ENCODE measurements at places on chromosomes 12 and 14.
A peak's percentile ranks its signal among the peaks of the same experiment; 100 is the strongest.

- peak; percentile 65 for DNase-seq
Observed at GRCh38 chr14:22886500-22887259, 3.7 kb downstream of the REM2 start.

- DNase-seq = no peak
Observed at GRCh38 chr12:31308116-31308515, 17.8 kb downstream of the SINHCAF start.

GRCh38 chr12:29858270-29858786, 74.6 kb upstream of the TMTC1 start:
- no peak for DNase-seq

DNA sequence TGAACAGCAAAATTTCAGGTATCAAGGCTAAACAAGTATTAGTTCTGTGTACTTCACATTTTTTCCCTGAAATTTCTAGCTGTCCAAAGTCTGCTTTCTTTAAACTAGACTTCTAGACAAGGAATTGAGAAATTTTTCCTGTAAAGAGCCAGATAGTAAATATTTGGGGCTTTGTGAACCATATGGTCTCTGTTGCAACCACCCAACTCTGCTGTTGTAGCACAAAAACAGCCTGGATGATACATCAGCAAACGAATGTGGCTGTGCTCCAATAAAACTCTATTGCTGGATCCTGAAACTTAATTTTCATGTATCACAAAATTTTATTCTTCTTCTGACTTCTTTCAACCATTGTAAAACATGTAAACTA, 96.0 kb upstream of the SLC38A4 start:
- DNase-seq = peak; percentile 94

DNA sequence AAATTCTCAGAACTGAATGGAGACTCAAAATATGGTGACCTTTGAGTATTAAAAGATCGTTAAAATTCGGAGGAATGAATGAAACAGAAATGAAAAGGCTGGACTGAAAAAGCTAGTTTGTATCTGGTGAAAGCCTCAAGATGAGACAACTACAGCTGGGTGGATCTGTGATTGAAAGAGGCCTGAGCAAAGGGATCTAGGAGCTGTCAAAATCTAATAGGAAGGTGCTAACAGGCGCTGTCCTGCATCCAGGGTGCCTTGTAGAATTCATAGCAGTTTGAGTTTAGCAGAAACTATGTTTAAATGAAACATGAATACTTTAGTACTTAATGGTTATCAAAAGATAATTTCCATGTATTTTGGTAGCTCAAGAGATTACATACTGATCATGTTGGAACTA, 2.3 kb downstream of the YY1 start:
- DNase-seq = no peak

DNA sequence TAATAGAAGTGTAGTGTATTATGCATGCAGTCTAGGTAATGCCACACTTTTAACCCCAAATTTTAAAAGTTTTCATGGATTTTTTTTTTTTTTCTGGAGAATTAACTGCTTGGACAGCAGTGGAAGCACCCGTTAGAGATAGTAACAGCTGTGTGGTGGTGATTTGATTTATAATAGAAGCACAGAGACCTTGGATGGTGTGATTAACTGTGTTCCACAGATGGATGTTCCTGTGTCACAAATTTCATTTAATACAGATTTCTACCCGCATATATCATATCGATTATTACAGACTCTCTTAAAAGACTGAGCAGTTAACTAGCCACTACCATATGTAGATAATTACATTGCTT, 47.0 kb downstream of the IFT81 start:
- no peak for DNase-seq

DNA sequence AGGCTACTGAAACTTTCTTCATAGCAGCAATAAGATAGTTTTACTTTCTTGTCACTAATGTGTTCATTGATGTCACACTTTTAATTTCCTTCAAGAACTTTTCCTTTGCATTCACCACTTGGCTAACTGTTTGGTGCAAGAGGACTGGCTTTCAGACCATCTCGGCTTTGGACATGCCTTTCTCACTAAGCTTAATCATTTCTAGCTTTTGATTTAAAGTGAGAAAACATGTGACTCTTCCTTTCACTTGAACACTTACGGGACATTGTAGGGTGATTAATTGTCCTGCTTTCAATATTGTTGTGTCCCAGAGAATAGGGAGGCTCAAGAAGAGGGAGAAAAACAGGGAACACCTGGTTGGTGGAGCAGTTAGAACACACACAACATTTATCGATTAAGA, 41.9 kb downstream of the IFNG start:
- no peak for DNase-seq

- peak; percentile 55 for DNase-seq
Observed at GRCh38 chr12:1744932-1745331, 54.1 kb downstream of the ADIPOR2 start.

- DNase-seq = no peak
Observed at GRCh38 chr12:11477110-11477509, 81.7 kb upstream of the PRB2 start.

DNA sequence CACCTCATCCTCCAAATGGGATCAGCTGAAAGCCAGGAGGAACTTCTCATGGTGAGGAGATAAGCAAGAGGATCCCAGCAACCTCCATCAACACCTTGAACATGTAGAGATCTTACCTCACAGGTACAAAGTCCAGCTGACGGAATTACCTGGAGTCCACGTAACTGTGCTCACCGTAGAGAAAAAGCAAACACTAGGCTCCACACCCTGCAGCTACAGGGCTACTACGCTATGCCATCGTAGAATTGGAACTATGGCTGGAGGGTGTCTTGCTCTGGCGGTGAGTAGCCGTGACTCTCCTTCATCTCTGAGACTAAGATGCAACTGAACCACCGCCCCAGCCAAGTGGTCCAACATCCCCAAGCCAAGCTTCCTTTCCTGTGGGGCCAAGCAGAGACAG, 50.5 kb downstream of the CRY1 start:
- DNase-seq = no peak
